Effector CD4-positive, alpha-beta T cell (primary cell): ENCODE measurements at places on chromosomes 1 and 21.

GRCh38 chr1:229808272-229808671, 182.2 kb downstream of the URB2 start:
- no peak for DNase-seq

DNA sequence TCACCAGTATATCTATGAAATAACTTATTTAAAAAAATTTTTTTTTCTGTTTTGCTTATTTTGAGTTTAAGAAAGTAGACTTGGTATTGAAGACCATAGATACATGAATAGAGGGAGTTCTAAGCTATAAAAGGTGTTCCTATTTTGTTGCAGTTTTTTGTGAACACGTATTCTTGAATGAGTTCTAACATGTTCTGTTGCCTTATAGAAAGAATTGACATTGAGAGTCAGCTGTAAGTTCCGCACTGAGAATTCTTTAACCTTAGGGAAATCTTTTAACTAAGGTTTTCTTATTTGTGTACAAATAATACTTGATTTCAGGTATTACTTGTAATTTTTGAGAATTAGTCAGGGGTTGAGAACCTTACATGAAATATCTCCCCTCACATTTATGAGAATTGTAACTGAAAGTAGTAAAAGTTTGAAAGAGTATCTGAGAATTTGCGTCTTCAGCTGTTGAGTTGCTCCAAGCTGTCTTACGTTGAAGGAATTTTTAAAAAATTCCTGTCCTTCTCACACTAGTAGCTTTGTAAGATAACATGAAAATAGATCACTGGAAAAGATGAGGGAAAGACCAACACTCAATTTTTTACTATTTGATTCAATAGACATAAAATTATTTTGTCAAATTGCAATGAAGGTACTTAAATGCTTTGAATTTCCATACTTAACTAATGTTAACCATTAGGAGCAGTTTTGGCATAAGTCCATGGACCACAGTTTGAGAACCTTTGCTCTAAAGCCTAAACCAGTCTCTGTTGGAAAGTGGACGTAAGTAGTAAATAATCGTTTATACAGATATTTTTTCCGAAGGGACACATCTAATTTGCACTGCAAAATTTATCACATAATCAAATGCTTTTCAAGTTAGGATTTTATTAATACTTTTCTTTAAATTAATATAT, 3.8 kb downstream of the DR1 start:
- DNase-seq = no peak

DNA sequence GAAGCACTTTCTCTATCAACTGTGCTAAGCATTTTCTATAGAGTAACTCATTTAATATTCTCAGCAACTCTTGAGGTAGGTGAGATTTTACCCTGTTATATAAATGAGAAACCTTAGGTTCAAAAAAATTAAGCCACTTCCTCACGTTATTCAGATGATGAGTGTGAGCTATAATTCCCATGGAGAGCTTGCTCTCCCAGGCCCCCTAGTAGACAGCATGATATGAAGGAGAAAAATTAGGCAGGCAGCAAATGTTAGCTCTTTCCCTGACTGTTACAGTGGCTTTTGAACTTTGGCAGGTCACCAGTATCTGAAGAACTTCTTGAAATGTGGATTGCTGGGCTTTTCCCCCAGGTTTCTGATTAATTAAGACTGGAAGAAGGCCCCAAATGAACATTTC, 753.1 kb downstream of the NCAM2 start:
- no peak for DNase-seq

DNA sequence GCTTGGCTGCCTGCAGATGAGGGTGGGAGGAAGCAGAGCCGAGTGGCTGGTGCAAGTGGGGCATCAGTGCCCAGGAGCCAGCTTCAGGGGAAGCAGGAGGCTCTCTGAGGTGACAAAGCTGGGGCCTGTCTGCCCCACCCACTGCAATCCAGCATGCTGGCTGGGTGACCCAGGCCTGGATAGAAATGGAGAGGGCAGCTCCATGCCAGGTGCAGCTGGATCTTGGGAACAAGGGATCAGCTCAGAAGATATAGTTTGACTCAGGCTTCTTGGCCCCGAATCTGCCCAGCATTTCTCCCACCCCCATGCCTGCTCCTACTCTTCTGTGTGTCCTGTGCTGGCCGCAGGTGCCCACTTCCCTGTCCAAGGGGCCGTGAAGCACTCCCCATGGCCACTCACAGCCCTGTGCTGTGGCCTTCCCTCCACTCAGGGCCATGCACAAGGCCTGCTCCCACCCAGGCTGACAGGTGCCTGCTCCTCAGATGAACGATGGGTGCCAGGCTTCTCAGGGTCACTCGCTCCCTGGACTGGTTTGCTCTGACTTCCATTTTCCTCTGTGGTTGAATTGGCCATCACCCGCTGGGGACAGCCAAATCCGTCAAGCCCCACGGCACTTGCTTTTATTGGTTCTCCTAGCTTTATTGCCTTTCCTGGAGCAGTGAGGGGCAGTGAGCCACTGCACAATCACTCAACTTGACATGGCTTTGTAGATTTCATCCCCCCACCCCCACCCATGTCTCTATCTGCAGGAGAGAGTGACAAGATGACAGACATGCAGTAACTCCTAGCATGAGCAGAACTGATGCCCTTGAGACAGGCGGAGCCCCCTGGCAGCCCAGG, 174.8 kb upstream of the VAMP3 start:
- DNase-seq = no peak

DNA sequence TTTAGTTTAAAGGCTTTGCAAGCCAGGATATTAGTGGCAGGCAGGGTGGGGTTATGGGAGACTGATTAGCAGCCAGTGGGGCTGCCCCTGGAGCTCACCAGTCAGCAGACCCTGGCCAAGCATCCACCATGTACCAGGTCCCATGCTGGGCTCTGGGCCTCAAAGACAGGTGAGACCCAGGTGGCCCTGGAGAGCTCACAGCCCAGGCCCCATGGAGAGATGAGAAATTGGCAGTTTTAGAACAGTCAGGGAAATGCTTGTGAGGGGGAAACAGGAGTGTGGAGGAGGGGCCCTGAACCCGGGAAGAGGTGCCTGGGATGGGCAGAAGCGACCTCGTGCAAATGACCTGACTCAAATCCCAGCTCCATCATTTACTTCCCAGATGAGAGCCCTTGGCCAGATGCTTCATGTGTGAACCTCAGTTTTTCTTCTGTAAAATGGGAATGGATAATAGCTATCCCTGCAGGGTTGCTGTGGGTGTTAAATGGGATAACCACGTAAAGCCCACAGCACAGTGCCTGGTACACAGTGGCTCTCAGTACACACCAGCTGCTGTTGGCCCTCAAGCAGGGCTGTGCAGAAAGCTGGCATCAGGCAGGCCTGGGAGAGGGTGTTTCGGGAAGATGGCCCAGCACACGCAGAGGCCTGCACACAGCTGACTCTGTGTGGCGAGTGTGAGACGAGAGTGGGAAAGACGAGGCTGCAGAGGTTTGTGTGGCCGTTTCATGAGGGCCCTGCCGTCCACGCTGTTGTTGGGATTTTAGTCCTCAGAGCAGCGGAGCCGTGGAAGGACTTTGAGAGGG, 518.5 kb downstream of the PTPRU start:
- DNase-seq = no peak

DNA sequence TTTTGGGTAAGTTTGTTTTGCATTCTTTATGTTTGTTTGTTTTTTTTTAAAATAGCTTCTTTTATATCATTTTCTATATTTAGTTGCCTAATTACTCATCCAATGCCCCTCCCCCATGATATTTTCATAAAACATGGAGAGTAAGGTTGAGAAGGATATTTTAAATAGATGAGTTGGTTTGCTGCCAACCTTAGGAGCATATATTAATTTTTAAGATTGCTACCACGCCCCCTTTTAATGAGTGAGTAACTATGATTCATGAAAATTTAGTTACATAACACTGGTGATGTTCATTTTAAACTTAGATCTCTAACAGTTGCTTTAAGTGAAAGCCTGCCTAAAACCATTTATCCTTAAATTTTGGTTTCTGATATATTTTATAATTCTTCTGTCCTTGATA, 18.7 kb downstream of the TMEM50A start:
- no peak for DNase-seq

- DNase-seq = no peak
Measured at GRCh38 chr1:97423403-97423802, 497.4 kb downstream of the DPYD start.

DNA sequence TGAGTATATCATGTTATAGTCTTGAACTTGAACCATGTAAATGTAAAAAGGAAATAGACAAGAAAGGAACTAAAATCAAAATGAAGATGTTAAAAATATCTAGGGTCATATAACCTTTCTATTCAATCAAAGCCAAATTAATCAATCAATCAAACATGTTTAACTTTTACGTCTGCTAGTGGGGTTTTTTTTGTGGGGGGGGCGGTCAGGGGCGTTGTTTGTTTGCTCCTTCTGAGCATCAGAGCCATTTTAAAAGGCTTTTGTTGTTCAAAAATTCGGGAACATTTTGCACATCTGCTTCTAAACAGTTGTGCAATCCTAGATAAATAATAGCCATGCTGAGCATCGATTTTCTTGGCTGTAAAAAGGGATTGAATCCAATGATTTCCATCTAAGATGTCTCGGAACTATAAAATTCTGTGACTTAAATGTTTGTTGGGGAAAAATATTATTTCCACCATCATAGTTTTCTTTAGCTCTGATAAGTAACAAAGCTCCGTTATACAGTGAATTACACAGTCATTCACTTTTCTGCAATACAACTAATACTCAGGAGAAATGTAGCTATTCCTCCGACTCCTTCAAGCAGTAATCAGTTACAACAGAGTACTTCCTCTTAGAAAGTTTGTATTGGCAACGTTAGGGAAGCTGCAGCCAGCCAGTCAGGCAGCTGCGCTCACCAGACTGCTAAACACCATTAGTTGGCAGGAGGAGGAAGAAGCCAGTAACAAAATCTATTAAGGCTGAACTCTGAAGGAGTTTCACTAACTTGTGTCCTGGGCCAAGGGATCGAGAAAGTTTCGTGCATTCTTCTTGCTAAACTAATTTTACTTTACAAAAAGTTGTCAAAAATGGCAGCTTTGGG, 2.2 kb downstream of the SPATA6 start:
- DNase-seq = no peak

DNA sequence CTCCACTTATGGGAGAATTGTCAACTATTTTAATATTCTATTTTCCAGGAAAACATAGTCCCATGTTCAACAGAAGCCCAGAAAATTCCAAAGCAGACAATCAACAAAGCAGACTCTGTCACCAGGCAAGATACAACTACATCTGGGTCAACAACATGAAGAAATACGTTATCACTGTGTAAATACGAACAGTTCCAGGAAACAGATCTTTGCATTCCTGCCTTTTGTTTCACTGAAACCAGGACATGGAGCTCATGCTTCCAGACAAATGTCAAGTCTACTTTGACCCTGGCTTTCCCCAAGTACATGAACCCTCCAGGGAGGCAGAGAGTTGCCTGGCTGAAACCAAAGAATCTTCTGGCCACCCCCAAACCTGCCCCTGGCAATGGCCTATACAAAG, 106.7 kb downstream of the SETD4 start:
- DNase-seq = no peak

- DNase-seq = no peak
Measured at GRCh38 chr1:55278378-55278777, 63.2 kb upstream of the USP24 start.

DNA sequence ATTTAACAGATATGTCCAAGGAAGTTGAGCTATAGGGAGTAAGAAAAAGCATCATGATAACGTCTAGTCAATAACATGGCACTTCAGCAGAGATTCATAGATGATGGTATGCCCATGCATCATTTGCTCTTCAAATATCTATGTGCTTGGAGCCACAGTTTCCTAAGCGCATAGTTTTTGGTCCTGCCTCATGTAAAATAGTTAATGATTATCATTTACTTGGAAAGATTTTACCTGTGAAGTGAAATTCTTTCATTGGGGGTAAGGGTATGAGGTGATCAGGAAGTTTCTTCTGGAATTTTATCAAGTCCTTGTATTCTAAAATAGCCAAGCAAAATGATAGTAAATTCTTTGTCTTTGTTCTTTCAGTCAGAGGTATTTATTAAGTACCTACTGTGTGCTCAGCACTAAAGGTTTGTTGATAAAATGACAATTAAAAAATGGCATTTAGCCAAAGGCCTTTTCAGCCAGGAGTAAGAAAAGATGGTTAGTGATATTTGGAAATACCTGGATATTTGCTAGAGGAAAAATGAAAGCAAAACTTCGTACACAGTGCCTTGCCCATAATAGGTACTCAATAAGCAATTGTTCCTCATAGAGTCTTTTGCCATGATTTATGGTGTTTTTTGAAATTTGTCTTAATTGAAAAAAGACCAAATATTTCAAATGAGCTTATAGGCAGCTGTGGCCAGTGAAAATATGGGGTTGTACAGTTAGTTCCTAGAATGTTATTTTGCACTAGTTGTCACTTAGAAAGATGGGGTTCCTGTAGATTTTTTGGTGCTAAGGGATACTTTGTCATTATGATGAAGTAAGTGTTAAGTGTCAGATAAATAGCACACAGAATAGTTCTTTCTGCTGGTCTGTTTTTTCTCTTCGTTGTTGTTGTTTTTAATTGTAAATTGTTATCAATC, 13.1 kb downstream of the PDIK1L start:
- no peak for DNase-seq

DNA sequence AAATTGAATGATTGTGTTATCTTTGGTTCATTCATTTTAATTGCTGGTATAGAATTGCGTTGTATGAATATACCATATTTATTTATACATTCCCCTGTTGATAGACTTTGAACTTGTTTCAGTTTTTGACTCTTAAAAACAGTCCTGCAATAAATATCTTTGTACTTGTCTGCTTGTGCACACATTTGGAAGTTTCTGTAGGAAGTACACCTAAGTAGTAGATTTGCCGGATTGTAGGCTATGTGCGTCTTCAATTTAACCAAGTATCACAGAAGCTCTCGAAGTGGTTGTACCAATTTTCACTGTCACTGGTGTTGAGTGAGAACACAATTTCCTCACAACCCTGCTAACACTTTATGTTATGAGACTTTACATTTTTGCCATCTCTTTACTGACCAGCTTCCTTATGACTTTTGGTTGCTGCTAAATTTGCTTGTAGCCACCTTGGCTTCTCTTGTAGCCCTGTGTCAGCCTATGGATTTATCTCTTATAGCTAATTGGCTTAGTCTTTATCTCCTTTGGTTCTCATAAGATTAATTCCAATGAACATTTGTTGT, 2.2 kb downstream of the TTC3 start:
- no peak for DNase-seq

- no peak for DNase-seq
Measured at GRCh38 chr1:95312181-95312580, 78.2 kb downstream of the RWDD3 start.

DNA sequence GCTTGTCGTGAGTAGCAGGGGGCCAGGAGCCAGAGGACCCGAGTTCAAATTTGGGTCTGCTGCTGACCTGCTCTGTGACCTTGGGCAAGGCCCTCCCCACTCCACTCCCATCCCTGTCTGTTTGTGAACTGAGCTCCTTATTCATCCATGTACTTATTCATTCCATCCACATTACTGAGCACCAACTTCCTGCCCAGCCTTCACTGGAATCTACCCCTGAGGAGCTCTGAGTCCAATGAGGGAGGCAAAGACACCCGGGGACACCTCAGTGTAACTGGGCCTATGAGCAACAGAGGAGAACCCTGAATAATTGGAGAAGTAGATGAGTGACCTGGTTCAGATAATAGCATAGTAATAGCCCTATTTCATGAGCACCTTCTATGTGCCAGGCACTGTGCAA, 8.9 kb downstream of the BSND start:
- no peak for DNase-seq

GRCh38 chr1:25021591-25022215, 91.6 kb upstream of the RUNX3 start:
- DNase-seq = no peak
